ENCODE measurements at places on chromosomes 3 and 15.

- no peak for DNase-seq
Measured at GRCh38 chr3:171462224-171462623, 2.0 kb upstream of the TNIK start.

GRCh38 chr15:74025436-74025835 lies 30.9 kb downstream of the PML start:
- no peak for DNase-seq

DNA sequence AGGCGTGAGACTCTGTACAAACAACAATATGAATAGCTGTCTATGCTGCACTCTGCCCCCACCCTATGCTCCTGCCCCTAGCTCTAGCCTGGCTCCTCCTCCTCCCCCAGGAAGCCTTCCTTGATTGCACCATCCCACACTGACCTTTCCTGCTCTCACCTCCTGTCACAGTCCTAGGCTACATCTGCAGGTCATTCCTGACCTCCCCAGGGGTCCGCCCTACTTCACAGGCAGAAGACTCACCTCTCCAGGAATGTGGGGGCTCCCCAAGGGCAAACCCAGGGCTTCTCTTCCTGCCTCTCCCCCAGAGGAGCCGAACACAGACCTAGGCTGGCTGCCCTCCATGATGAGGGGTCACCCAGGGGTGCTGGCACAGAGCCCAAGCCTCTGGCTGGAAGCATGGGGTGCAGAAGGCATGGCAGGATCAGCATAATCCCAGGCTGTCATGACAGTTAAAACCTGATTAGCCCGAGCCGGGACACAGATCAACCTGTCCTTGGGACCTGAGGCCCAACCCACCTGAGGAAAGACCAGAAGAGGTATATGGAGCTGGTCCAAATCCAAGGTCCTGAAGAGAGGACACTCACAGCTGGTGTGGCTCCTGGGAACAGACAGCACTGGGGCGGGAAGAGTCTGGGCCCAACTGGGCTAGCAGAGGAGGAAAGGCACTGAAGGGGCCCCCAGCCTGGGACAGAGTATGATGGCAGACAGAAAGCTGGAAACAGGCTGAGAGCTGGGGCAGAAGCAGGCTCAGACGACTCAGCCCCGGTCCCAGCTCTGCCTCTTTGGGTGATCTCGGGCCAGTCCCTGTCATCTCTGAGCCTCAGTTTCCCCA lies 5.9 kb downstream of the SEMA7A start:
- DNase-seq = no peak

GRCh38 chr15:78909791-78910228 lies 35.0 kb downstream of the CTSH start:
- no peak for DNase-seq

- no peak for DNase-seq
Measured at GRCh38 chr15:80736560-80736959, 41.5 kb downstream of the ABHD17C start.

- DNase-seq = no peak
Measured at GRCh38 chr15:80507131-80507530, 102.9 kb downstream of the ARNT2 start.

- DNase-seq = peak; percentile 62
Measured at GRCh38 chr3:38165722-38166387, 518 bp downstream of the OXSR1 start.

DNA sequence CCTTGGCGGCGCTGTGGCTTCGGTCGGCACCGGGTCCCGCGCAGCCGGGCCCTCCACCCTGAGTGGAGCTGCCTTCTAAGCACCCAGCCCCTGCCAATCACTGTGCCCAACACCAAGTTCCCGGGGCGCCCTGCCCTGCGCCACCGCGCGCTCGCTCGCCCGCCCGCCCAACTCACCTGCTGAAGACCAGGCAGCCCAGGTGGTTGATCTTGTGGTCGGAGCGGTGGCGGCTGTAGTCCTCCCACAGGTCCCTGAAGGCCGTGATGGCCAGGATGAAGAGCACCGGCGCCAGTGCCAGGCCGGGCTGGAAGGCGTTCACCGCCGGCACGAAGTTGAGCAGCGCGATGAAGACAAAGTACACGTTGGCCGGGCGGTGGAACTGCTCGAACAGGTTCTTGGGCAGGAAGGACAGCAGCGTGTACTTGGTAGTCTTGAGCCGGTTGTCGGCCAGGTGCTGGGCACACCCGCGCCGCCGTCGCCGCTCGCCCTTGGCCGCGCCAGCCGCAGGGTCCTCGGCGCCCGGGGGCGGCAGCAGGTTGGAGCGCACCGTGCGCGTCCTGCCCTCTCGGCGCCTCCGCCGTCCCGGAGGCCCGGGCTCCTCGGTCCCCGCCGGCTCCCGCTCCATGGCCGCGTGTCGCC lies 536 bp downstream of the ATP10A start:
- no peak for DNase-seq

GRCh38 chr3:144433006-144433405 lies 461.4 kb downstream of the DIPK2A start:
- DNase-seq = no peak

DNA sequence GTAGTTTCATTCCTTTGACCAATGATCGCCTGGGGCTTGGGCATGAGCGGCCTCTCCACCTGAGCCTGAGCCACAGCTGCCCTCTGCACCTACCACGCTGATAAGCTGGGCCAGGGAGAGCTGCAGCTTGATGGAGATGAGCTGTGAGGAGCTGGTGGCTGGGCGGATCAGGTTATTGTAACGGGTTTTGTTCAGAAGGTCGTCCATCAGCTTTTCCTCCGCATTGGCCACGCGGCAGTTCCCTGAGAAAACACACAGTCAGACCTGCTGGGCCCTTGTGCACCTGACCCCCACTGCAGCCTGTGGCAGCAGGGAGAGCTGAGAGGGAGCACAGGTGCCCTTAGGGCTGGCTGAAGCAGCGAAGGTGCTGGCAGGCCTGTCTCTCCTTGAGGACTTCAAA lies 5.7 kb downstream of the CHRNB4 start:
- DNase-seq = no peak

- DNase-seq = no peak
Measured at GRCh38 chr3:9448643-9449042, 51.2 kb downstream of the SETD5 start.

- no peak for DNase-seq
Measured at GRCh38 chr3:57864853-57865252, 108.7 kb downstream of the SLMAP start.

GRCh38 chr3:173732237-173732636 lies 334.7 kb downstream of the NLGN1 start:
- DNase-seq = no peak

- no peak for DNase-seq
Measured at GRCh38 chr15:99969261-99969920, 236.2 kb upstream of the LYSMD4 start.

DNA sequence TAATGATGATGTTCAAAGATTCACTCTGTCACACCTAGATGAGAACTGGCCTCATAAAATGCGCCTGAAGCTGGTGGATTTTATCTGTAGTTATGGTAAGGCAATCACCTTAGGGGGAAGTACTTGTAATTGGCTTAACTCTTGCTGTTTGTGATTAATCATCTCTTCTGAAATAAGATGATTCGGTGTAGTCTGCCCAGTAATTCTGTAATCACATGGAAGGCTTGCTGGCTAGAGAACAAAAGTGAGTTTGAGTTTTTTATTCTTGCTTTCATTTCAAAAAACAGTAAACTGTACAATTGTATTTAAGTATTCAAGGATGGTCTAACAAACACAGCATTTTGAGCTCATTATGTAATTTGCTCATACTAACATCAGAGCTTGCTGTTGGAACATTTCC lies 72.1 kb downstream of the OTOL1 start:
- no peak for DNase-seq

- DNase-seq = no peak
Measured at GRCh38 chr3:159149633-159150032, 347.8 kb downstream of the MFSD1 start.

DNA sequence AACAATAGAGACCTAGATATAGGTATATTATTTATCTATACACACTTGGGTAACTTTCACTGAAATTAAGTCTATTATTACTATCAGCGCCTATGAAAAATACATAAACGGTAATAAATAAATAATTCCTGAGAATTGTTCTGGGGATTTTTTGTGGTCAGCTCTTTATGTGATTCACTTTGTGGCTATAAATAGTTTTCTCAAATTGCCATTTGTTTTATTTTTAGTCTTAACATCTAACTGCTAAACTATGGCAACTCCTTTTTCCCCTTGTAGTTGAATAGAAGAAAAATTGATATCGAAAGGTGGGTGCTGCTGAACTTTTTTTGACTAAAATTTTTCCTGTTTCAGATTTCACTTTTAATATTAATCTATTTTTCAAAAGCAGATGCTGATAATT lies 189.0 kb downstream of the VGLL3 start:
- DNase-seq = no peak

- DNase-seq = no peak
Measured at GRCh38 chr3:72080800-72081199, 295.9 kb upstream of the PROK2 start.

- DNase-seq = no peak
Measured at GRCh38 chr3:127493924-127494646, 96.4 kb downstream of the TPRA1 start.

GRCh38 chr3:98360681-98361080 lies 7.0 kb downstream of the OR5K4 start:
- no peak for DNase-seq

- DNase-seq = no peak
Measured at GRCh38 chr3:181899702-181900101, 188.0 kb downstream of the SOX2 start.

GRCh38 chr15:24823473-24823872 lies 131.3 kb upstream of the SNRPN start:
- DNase-seq = peak; percentile 67

DNA sequence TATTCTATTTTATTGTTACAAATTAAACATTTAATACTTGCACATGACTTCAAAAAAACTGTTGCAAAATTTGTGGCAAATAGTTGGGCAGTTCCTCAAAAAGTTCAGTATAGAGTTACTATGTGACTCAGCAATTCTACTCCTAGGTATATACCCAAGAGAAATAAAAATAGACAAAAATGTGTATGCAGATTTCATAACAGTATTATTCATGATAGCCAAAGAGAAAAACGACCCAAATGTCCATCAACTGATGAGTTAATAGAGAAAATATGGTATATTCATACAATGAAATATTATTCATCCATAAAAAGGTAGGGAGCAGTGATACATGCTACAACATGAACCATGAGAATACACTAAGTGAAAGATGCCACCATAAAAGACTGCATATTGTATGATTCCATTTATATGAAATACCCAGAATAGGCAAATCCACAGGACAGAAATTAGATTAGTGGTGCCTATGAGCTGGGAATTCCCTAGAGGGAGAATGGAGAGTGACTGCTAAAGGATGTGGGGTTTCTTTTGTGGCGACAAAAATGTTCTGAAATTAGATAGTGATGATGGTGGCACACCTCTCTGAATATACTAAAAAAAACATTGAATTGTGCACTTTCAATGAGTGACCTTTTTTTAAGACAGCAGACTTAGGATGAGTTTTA lies 31.6 kb upstream of the CLASP2 start:
- DNase-seq = no peak

DNA sequence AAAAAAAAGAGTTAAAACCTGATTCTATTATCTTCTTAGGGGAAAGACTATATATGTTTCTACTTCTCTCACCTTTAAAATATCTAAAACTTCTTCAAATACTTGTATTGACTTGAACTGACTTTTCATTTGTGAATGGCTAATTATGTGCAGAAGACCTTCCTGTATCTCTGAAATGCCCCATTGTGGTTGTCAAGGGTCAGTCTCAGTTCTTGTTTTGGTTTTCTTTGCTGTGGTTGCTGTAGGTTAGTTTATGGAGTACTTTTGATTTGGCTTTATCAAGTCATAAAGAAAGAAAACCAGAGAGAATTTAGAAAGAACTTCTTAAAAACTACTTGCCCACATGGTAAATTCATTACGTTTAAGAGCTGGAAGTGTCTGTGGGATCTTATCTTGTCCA lies 345.3 kb upstream of the POU1F1 start:
- DNase-seq = no peak

- no peak for DNase-seq
Measured at GRCh38 chr3:52013802-52014598, 18.3 kb upstream of the RPL29 start.

GRCh38 chr15:91426412-91426811 lies 326.4 kb downstream of the SV2B start:
- no peak for DNase-seq

DNA sequence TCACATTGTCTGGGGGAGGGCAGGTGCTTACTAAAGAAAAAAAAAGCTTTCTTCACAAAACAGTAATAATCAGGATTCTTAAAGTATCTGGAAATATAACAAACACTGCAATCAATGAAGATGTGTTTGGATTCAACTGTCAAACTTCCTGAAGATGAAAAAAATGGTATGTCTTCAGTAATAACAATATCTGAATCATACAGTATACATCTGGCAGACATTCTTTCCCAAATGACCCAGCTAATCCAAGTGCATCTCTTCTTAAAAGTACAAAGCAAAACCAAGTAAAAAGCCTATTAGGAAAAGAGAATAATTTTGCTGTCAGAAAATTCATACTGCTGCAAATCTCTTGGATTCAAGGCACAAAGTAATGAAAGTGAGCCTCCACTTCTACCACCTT lies 145.0 kb upstream of the MCTP2 start:
- no peak for DNase-seq

DNA sequence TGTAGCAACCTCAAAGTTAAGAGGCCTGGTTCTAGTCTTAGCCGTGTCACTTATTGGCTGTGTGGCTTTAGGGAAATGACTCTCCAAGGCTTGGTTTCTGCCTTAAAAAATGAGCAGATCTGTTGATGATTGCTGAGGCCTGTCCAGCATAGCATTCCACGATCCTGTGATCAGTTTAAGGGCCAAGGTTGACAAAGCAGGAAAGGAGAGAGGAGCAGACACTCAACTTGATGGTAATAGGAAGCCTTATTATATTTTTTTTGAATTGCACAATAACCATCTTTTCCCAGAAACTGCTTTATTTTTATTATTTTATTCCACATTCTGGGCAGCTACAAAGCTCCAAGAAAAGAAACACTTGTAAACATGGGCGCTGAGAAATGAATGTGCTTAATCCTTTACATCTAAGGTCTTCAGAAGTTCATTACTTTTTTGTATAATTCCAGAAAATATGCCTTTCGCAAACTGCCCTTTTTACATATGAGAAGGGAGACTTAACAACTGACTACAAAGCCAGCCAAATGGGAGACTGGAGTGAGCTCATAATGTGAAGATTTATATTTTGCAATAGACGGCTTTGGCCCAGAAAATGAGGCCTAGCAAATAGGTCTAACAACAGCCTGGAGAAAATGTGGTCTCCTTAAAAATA lies 241.0 kb downstream of the ATP8B4 start:
- no peak for DNase-seq

DNA sequence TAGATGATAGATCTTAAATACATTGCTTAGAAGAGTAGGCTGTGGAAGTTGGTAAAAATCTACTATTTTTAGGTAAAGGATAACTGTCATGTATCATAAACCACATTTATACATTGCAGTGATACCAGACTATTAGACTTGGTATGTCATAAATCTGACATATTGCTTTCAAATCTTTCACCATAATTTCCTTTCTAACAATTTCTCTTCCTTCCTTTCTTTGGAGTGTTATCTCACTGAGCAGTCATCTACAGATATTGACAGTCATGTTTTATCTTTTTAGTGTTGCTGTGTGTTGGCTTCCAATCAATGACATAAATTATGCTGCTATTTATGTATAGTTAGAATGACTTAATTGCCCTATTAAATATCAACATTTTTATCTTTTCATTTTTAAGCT lies 588.7 kb downstream of the TUSC7 start:
- DNase-seq = no peak
